ENCODE measurements at places on chromosomes 3 and 15.

DNA sequence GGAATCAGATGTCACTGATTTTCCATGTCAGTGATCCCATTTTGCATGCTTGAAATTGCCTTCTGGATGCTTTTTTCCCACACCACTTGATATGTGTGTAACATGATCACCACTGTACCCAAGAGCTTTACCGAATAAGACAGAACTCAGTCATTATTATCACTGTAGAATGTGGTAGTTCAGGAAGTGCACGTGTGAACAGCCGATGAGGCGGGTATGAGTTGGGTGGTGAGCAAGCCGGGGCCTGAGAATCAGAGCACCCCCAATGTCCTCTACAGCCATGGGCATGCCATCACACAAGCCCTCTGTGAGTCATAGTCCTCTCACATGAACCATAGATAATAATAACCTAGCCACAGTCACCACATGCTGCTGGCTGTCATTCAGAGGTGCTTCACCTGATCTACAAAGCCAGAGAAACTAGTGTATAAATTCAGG, 470.8 kb downstream of the SOX2 start:
- peak; percentile 32 for DNase-seq

DNA sequence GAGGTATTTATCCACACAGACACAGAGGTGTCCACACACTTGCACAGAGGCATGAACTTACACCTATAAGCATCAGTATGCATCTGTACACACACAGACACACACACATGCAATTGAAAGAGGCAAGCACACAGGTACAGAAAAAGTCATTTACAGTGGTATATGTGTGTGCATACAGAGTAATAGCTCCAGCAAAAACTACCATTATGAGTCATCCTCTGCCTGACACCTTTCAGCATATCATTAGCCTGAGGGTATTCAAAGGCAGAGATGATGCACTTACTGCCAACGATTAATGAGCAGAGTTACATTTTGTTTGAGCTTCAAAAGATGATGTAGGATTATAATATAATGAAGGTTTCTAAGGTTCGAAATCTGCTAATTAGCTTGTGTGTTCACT, 100.3 kb upstream of the TPRG1 start:
- DNase-seq, result no peak

- DNase-seq, result peak; percentile 63
Observed at GRCh38 chr3:194058189-194058571, 77.8 kb upstream of the HES1 start.

GRCh38 chr3:141397996-141398395, 29.7 kb downstream of the ZBTB38 start:
- no peak for DNase-seq

- no peak for DNase-seq
Observed at GRCh38 chr15:45522328-45523165, at the start of gene SLC30A4. SLC30A4 (minus strand) TSS chr15:45522755; CDS start chr15:45522354, 401 bp downstream.

DNA sequence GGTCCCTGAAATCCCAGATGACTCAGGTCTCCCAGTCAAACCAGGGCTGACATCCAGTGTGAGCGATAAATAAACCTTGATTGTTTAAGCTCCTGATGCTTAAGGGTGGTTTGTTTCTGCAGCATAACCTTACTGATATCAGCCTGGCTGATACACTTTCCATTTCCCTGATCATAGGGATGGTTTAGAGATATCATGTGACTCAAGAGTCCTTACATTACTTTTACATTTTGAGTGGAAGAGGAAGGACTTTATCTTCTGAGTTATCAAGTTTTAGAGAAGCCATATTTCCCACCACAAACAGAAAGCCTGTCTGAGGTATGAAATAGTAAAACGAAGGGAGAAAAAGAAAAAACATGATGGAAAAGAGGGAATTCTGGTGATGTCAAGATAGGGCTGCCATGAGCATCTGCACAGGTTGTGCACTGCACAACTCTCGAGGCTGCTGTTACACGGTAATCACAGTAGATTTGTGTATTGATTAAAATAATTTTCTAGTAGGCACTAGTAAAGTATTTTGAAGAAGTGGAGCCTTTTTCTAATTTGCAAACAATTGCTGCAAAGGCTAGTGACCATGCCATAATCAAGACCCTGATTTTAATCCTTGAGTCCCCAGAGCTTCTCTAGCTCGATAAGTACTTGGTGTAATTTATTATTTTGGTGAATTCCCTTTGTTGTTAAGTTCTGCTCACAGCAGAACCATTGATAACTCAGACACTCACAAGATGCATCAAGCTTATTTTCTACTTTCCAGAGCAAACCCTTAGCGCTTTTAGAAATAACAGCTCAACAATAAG, 34.1 kb upstream of the FBLN2 start:
- DNase-seq, result no peak

GRCh38 chr15:99976000-99976399, 242.8 kb upstream of the LYSMD4 start:
- DNase-seq, result no peak

GRCh38 chr15:69400850-69401249, 13.3 kb upstream of the KIF23 start:
- DNase-seq, result no peak

GRCh38 chr3:145145461-145145860, 1015.5 kb downstream of the PLOD2 start:
- DNase-seq, result no peak

GRCh38 chr3:156769721-156770654, 56.2 kb upstream of the LEKR1 start:
- no peak for DNase-seq

DNA sequence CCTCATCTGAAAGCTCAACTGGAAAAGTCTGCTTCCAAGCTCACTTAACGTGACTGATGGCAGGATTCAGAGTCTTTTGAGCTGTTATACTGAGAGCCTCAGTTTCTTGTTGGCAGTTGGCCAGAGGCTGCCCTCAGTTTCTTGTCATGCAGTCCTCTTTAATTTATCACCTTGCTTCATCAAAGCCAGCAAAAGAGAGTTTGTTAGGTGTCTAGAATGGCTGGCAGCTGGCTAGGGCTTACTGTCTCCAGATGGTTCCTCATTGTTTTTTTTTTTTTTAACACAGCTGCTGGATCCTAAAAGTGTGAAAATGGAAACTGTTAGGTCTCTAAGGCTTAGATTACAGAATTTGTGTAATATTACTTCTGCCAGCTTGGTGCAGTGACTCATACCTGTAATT, 310.6 kb downstream of the PDCD6IP start:
- no peak for DNase-seq

DNA sequence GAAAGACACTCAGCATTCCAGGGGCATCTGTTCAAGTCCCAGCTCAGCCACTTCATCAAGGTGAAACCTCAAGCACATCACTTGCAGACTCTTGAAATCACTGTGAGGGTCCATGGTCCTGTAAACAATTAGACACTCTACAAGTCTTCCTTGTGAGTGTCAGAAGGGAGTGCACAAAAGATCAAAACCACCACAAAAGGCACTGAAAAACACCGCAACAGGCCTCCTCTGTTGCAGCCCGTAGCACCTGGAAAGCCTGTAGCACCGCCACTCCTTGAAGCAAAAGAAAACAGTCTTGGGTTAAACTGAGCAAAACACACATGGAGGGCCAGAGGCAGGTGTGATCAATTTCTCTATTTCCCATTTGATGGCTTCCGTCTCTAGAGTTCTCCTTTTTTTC, 63.8 kb upstream of the SNRK start:
- no peak for DNase-seq

Data from astrocyte of the cerebellum (primary cell).